ENCODE measurements at places on chromosomes 7 and 10.

DNA sequence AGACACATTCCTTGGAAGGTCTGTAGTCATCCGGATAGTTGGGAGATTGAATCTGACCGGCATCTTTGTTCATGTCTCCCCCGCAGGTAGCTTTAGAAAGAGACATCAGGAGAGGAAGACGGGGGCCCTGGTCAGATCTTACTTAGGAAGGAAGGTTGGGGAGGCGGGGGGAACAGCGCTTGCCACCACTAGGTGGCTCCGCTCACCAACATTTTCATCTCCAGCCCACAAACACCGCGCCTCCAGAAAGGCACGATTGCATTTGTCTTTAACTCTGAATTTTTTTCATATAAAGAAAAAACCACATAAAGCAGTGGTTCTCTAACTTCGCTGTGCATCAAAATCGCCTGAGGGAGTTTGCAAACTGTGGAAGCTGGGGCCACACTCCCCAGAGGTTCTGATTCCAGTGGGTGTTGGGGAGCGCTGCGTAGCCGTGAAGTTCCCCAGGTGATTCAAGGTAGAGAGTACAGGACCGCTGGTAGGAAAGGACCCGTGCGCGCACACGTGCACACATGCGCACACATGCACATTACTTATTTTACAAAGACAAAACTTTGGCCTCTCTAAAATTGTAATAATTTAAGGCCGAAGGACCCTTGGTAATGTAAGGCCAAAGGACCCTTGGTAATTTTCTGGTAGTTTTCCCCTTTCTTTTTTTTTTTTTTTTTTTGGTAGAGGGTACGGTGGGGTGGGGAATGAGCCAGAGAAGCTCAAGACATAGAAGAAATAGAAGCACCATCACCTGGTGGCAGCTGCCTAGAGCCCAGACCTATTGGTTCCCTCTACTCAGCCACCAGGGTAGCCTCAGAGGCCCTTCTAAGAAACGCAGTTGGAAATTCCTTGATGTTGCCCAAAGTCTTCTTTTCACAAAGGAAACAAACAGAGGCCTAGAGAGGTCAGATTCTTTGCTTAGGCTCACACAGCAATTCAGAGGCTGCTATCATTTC, 37.4 kb upstream of the OPALIN start:
- peak; percentile 89 for DNase-seq

DNA sequence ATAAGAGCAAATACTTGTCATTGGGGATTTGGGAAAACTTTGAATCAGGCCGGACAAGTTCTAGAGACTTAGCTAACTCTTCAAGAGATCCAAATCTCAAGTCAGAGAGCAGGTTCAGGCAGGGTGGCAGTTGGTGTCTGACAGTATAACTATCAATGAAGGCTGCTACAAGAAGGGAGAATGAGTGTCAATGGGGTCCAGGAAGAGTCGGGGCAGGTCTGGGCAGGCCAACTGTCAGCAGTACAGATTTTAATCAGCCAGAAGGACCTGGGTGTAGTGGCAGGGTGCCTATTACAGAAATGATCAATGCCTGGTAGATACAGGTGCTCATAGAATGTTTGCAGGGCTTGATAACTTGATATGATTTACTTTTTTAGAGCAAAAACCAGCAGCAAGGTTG, 751.1 kb downstream of the GRM8 start:
- no peak for DNase-seq

DNA sequence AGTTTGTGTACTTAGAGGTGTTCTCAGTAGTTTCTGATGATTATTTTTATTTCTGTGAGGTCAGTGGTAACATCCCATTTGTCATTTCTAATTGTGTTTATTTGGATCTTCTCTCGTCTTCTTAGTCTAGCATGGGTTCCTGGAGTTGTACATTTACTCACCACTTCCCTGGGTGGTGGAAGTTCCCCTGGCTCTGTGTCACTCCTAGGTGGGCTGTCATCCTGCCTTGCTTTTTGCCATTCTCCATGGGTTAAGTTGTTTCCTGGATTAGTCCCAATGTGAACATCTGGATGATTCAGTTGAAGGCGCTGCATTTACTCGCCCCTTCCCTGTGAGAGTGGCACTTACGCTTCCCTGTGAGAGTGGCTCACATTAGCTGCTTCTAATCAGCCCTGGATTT, 48.2 kb downstream of the GSAP start:
- DNase-seq, result no peak

DNA sequence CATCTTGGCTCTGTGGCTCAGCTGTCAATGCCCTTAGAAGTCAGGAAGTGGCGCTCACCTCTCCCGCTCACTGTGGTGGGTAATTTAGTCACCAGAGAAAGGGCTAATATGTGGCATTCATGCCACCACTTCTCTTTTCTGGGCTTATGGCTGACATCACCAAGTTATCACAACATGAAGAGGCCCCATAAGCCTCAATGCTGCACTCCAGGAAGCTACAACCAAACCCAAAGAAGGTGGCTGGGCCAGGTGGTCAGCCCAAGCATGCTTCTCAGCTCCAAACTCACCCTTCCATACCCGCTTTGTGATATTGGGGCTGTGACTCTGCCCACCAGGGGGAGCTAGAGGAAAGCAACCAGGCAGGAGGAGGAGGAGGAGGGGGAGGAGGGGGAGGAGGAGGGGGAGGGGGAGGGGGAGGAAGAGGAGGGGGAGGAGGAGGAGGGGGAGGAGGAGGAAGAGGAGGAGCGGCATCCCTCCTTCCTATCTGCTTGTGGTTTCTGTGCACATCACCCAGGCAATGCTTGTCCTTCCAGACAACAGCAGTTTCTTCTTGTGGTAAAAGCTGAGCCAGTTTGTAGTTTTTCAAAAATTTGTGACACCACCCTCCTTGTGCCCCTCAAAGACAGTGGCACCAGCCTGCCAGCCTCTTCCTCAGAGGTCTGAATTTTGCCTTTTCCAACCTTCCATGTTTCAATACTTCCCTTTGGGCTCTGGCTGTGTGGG, 42.1 kb downstream of the CYP26A1 start:
- DNase-seq, result peak; percentile 51

DNA sequence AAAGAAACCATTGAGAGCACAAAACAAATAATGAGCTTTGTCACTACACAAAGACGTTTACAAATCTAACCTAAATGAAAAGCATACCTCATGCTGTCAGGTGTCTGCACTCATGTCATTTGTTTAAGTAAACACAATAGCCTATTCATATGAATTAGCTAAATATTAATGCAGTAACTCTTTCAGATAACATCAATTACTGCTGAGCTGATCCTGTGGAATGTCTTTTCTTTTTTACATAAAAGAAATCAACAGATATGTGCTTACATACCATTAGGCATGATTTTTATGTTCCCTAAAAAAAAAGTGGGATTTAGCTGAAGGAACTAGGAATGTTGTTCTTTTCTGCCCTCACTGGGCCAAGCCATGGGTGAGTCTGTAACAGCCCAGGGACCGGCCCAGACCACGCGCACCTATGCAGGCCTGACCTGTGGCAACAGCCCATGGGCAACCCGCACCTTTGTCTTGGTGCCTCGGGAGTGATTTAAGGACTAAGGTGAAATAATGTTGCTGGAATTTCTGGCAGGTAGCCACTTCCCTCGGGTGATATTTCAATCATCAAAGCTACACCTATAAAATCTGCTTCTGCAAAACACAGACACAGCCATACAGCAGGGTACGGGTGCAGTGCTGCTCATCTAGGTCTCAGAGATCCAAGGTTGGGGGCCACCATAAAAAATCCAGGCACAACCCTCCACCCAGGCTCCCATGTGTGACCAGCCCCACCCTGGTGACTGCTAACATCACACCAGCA, 44.6 kb downstream of the FGFR2 start:
- peak; percentile 50 for DNase-seq

DNA sequence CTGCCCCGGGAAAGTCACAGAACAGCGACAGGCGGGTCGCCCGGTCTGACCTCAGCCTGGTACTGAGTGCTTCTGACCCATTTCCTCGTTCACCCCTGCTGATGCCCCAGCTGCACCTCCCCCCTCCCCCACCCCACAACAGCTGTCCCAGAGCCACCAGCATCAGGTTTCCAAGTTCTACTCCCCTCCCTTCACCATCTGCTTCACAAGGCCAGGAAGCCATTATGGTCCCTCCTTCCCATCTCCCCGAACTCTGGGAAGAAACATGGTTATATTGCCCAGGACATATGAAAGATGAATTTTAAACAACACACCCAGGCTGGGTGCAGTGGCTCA, 301.9 kb upstream of the GALNT17 start:
- no peak for DNase-seq

GRCh38 chr7:37686556-37687345, 3.2 kb downstream of the GPR141 start:
- DNase-seq, result no peak

DNA sequence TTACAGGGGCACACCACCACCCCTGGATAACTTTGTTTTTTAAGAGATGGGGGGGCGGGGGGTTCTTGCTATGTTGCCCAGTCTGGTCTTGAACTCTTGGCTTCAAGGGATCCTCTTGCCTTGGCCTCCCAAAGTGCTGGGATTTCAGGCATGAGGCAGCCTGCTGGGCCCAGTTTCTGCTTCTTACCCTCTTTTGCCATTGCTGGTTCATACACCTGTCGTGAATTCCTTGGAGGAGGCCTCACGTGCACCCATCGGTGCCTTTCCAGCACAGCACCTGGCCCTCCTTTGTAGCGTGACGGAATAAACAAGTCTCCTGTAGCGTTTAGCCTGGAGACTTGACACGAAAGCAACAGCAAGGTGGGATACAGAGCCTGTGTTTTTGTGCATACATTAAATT, 75.5 kb downstream of the CARD11 start:
- DNase-seq, result no peak

DNA sequence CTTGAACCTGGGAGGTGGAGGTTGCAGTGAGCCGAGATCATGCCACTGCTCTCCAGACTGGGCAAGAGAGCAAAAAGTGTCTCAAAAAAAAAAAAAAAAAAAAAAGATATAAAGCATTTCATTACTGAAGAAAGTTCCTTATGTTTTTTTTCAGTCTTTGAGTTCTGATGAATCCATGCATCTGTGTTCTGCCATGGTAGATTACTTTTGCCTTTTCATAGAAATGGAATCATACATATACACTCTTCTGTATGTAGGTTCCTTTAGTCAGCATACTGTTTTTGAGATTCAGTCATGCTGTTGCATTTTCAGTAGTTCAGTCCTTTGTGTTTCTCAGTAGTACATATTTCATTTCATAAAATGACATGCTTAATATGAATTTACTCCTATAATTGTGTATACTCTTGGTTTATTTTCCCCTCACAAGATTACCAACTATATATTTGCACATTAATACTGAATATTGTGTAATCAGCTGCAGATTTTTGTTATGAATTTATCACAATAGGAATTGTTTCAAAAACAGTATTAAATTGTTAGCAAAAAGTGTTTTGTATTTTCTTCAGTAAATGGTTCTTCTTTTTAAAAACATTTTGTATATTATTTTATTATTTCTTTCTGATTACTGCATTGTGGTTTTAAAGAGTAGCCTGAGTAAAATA, 2.8 kb upstream of the ZNF777 start:
- no peak for DNase-seq

- peak; percentile 82 for DNase-seq
These were observed 563 bp downstream of the STAM start for GRCh38 chr10:17644485-17644943.

DNA sequence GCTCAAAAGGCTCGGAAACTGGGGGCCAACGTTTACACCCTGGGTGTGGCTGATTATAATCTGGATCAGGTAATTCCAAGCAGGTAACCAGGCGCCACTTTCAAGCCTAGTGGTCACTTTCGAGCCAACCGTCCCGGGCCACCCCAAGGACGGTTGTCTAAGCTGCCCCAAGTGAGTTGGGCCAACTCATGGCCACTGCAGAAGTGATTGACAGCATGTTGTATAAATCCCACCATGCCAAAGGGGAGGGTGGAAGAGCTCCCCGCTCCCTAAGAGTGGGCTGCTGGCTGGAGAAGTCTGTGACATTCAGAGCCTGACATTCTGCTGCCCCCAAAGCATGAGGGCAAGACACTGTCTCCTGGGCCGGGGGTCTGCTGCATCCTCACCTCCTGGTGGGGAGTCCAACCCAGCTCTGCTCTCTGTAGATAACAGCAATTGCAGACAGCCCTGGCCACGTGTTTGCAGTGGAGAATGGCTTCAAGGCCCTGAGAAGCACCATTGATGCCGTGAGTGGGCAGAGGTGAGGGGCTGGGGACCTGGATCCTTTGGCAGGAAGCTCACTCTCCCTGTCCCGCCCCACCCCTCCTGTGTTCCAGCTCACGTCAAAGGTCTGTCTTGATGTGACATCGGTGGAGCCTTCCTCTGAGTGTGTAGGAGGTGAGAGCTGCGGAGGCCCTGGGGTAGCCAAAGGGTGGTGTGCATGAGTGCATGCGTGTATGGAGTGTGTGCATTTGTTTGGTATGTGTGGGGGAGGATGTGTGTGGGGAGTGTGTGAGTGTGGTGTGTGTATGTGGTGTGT, 10.8 kb downstream of the ANTXRL start:
- no peak for DNase-seq

GRCh38 chr7:88105231-88105630, 114.6 kb downstream of the SRI start:
- DNase-seq, result no peak

GRCh38 chr7:42877862-42878261, 34.0 kb downstream of the C7orf25 start:
- DNase-seq, result no peak

GRCh38 chr7:85711894-85712293, 525.0 kb upstream of the SEMA3D start:
- no peak for DNase-seq

- peak; percentile 43 for DNase-seq
These were observed 37.1 kb downstream of the SVOPL start for GRCh38 chr7:138663725-138664710.

DNA sequence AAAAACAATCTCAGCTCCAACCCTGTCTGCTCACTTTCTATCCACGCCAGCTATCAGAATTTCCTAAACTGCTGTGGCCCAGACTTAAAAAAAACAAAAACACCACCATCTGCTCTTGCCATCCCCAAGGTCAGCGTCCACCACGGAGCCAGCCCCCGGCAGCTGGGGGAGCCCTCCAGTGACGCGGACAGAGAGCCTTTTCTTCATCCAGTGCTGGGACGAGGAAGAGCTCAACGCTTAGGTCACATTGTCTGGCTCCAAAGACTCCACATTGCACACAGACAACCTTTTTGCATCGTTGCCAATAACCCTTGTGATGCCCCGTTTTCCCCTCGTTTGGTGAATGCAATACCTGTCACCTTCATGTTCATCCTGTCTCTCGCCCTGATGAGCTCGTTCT, 67.4 kb upstream of the GNA12 start:
- DNase-seq, result no peak

GRCh38 chr10:101848408-101848807, 4.8 kb upstream of the KCNIP2 start:
- no peak for DNase-seq

GRCh38 chr10:117411479-117412399, 36.5 kb upstream of the PDZD8 start:
- peak; percentile 35 for DNase-seq

- DNase-seq, result no peak
These were observed 200.5 kb downstream of the TCERG1L start for GRCh38 chr10:131111007-131111406.

- DNase-seq, result no peak
These were observed 15.0 kb downstream of the RET start for GRCh38 chr10:43091846-43092245.

DNA sequence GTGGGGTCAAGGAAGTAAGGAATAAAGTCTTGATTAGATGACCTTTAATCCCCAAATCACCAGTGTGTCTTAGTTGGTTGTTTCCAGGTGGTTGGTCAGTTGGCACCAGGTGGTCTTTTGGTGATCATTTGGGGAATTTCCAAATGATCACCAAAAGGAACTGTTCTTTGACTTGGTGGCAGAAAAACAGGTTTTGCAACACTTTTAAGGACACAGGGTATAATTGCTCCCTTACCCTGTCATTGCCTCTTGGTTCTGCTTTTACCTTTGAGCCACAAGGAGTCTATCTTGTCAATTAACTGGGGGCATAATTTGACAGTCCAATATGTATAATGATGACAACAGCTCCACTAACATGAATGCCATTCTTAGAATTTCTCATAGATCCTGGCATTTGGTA, 104.2 kb downstream of the ADK start:
- DNase-seq, result no peak
